B cell (primary cell): ENCODE measurements at places on chromosomes 4 and X. TPM values are rescaled to one million over a fixed set of nuclear protein-coding genes. Genes with fewer than 3 reads are reported as not detected.

Gene CD40LG
- 0.29 and 0.30 TPM in 2 replicates for total RNA-seq

DNA sequence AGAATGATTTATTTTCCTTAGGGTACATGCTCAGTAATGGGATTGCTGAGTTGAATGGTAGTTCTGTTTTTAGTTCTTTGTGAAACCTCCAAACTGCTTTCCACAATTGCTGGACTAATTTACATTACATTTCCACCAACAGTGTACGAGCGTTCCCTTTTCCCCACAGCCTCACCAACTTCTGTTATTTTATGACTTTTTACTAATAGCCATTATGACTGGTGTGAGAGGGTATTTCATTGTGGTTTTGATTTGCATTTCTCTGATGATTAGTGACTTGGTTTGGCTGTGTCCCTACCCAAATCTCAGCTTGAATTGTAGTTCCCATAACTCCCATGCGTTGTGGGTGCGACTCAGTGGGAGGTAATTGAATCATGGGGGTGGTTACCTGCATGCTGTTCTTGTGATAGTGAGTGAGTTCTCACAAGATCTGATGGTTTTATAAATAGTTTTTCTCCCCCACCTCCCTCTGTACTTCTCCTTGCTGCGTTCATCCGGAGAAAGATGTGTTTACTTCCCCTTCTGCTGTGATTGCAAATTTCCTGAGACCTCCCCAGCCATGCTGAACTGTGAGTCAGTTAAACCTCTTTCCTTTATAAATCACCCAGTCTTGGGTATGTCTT is 95.1 kb downstream of the GBA3 start:
- peak; percentile 4 for DNase-seq

Gene SYNPO2
- total RNA-seq = 0.10 and 0.20 TPM in 2 replicates

DNA sequence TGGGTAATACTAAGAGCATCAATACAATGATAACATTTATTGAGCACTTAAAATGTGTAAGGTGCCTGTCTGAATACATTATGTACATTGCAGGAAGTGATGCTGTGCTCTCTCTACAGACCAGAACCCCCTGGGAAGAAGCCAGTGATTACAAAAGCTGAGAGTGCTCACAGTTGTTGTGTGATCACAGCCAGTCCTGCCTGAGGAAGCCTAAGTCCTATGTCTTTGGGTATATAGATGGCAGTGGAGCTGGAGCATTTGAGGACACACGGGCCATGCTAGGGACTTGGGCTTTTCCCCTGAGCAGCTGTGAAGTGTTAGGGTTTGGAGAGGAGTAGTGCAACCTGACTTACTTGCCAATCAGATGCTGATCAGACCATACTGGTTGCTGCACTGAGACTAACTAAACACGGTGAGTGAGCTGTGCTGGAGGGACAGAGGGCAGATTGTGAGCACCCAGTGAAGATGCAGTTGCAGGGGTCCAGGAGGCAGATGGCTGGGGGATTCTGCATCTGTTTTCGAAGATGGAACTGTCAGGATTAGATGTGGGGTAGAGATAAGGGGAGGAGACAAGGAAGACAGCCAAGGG is 60.8 kb upstream of the TBC1D14 start:
- DNase-seq = no peak

DNA sequence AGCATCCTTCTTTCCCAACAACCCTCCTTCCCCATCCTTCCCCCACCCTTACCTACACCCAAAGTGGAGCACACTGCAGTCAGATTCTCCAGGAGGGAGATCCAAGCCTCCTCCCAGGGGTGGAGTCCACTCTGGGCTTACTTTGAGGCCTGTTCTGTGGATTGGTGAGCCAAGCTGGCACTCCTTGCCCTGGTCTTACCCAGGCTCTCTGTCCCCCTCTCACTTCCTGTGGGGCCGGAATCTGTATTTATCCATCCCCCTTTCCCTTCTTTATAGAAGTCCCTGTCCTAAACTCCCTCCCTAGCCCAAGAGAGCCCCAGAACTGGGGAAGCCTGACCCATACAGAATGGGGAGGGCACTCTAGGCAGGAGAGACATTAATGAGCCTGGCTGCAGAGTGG is 3.2 kb upstream of the TSPYL2 start:
- no peak for DNase-seq

GRCh38 chr4:829291-829690 is 3.4 kb upstream of the CPLX1 start:
- DNase-seq = no peak

Gene SCML2
- 1.3 TPM in 2 replicates for total RNA-seq

Gene CYBB
- 127 and 132 TPM in 2 replicates for total RNA-seq

Gene LPAR4
- 0.12 TPM in 1 of 2 replicates, not detected in the other for total RNA-seq

Gene HGFAC
- total RNA-seq = not detected in 2 replicates

Gene PASD1
- not detected in 2 replicates for total RNA-seq

Gene GIMD1
- not detected in 2 replicates for total RNA-seq

DNA sequence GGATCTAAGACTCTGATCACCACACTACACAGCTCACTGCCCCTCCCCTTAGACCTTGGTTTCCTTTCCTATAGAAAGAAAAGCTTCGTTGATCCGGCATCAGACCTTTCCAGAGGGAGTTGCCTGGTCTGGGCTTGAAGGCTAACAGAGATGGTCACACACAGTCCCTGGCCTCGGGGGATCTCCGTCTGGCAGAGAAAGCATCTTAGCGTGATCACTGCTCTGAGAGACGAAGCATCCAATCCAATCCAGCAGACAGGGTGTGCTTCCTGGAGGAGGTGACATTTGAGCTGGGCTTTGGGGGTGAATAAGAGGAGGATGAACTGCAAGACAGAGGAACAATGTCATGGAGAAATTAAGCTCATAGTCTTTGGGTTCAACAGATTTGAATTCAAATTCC is 49.5 kb downstream of the HTRA3 start:
- no peak for DNase-seq

Gene MAP3K15
- 0.24 TPM in 1 of 2 replicates, not detected in the other for total RNA-seq

DNA sequence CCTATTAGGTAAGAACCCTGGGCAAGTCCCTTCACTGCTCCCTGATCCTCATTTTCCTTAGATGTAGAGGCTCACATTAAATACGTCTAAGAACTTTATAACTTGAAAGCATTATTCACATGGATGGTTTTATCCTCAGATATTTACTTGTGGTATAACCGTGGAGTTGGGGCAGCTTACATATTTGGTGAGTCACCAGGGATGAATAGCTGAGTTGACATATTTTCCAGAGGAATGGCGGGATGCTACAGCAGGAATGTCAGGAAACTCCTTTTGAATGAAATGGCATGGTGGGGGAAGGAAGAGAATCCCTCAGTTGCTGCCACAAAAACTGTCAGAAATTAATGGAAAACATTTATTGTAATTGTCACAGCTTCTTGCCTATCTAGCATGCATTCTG is 165.3 kb upstream of the RPS6KA3 start:
- no peak for DNase-seq

DNA sequence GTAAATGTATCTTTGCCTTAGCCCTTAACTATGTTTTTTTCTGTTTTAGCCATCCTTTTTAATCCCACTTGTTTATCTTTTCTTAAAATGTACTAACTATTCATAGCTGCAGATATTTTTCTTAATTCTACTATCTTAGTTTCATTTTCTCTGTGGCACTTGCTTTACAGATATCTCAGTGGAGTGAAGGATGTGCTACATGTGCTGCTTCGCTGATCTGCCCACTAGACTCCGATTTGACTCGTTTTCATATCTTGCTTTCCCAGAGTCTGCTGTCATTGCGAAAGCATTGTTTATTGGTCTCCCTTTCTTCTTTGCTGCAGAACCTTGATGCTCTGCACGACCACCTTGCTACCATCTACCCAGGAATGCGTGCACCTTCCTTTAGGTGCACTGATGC is 30.6 kb downstream of the GUCY1B1 start:
- DNase-seq = no peak

- no peak for DNase-seq
These were observed 2.4 kb upstream of the WDFY3 start for GRCh38 chr4:84968925-84969324.

GRCh38 chrX:41085878-41086626 is 807 bp downstream of the USP9X start:
- DNase-seq = peak; percentile 61

- no peak for DNase-seq
These were observed 3.4 kb upstream of the PNMA5 start for GRCh38 chrX:152997337-152997736.

DNA sequence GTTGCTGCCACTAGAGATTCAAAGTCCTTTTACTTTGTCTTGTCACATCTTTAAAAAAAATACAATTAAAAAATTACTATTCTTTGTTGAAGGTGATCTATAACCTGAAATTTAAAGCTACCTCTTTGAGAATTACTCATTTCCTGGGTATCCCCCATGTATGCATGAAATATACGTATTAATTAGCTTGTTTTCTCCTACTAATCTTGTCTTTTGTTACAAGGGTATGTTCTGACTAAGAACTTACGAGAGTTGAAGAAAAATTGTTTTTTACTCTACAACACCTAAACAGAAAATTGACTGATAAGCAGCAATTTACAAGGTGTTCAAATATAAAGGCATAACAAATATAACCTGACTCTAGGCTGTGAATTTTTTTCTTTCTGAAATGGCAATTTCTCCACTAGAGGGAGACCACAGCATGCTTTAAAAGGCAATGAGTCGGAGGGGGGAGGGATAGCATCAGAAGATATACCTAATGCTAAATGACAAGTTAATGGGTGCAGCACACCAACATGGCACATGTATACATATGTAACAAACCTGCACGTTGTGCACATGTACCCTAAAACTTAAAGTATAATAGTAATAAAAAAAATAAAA is 249.6 kb downstream of the OPHN1 start:
- no peak for DNase-seq

Gene MAGEA11
- total RNA-seq = not detected in 2 replicates

GRCh38 chrX:153909024-153909979 is 4.8 kb downstream of the AVPR2 start:
- no peak for DNase-seq

GRCh38 chr4:37852376-37852775 is 25.9 kb downstream of the PGM2 start:
- DNase-seq = no peak

- DNase-seq = peak; percentile 36
These were observed 252.3 kb upstream of the RASGEF1B start for GRCh38 chr4:81723927-81724587.

DNA sequence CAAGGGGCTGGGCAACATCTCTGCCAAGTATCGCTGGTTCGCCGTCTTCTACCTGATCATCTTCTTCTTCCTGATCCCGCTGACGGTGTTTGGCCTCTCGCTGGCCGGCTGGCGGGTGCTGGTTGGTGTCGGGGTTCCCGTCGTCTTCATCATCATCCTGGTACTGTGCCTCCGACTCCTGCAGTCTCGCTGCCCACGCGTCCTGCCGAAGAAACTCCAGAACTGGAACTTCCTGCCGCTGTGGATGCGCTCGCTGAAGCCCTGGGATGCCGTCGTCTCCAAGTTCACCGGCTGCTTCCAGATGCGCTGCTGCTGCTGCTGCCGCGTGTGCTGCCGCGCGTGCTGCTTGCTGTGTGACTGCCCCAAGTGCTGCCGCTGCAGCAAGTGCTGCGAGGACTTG is 20.6 kb downstream of the SLC34A2 start:
- no peak for DNase-seq

- DNase-seq = no peak
These were observed 474.0 kb upstream of the NDST3 start for GRCh38 chr4:117560329-117560728.

DNA sequence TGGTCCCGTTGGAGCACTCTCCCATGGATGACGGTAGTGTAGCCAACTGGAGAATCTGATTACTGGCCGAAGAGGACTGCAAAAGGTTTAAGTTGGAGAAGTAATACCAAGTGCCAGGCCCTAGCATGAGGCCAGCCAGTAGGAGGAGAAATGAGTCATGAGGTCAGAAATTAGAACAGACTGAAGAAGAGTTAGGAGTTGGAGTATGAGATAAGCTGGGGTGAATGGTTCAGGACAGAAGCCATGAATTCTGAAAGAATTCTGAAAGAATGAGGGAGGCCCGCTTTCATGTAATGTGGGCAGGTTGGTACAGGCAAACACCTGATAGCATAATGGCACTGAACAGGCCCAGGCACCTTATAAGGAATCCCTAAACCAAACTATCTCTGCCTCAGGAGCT is 18.4 kb upstream of the STK26 start:
- no peak for DNase-seq

GRCh38 chr4:7263166-7263565 is 70.8 kb downstream of the SORCS2 start:
- no peak for DNase-seq

GRCh38 chr4:86596807-86597206 is 2.7 kb downstream of the PTPN13 start:
- no peak for DNase-seq

DNA sequence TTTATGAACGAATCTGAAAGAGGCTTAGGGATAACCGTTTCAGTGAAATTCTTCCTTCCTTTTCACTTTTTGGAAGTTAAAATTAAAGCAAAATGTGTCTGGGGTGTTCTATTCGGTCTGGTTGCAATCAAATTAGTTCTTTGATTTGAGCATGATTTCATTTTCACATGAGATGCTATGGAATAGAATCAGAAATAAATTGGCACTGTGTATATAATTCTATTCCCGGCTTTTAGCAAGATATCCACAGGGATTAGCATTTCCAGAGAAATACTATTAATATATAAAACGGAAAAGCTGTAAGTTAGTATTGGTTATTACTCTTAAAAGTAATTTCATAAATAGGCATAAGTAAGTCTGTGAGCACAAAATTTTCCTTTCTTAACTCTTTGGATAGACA is 1676.8 kb upstream of the PCDH7 start:
- DNase-seq = no peak

DNA sequence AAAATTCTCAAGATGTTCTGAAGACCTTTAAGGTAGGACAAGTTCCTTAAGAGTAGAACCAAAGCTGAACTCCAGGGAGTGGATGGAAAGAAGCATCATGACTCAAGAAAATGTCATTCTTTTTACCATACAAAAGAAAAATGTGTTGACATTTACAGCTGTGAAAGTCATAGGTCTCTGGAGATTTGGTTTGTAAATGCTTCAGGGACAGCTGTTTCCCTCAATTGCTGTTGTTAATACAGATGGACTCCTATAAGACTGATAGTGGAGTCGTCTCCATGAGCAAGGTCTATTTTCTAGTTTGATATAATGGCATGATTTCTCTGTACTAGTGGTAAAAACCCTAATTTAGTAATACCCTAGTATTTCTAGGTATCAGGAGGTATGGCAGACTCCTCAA is 101.7 kb downstream of the PHOX2B start:
- DNase-seq = no peak

DNA sequence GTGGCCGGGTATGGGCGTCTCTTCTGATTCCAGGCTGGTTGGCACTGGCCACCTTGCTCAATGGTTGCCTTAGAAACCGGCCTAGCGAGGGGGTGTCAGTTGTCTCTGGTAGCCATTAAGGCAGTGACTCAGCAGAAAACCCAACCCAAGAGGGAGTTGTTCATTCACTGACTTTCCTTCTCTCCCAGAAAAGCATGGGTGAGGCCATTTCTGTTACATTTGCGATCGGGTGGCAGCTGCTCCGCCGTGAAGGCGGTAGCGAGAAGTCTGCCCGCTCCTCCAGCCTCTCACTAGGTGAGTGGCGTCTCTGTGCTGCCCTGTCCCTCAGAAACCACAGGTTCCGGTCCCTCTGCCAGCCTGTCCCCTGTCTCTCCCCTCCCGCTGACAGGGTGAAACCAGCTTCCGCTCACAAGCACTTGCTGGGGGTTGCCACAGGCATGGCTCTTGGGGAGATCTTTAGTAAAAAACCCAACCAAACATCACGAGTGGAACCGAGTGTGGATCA is 17.4 kb downstream of the IRAK1 start:
- peak; percentile 48 for DNase-seq

Gene SHROOM4
- total RNA-seq = not detected in 2 replicates

Gene PPP1R2C
- not detected in 2 replicates for total RNA-seq
